ENCODE measurements at places on chromosomes 4 and X.

DNA sequence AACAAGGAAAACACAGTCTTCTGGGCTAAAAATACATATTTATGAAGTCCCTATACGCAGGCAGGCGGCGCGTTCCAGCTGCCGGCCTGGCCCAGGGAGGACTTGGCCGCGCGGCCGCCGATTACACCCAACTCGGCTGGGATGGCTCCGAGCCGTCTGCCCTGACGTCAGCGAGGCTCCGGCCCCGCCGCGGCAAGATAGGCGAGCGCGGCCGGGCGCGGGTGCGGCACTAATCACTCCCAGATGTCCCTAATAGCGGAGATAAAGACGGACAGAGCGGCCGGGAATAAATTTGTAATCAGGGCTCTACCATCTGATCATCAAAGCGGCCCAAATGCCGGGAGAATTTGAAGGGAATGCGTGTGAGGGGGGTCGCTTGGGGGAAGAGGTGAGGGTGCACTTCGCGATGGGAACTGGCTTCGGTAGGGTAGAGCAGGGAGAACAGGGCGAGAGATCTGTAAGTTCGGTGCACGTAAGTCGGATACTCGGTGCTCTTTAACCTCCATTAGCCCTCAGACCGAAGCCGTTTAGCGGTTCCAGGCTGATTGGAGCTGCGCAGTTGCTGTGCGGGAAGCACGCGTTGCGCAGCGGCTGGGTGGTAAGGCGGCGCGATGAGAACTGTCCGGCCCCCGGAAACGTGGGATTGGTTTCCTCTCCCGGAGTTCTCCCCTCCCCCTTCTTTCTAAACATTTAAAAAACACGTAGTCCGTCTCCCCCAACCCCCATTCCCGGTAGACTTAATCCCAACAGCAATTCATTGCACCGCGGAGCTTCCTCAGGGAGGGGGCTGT, 7.7 kb downstream of the HAND2 start:
- H3K4me1 ChIP-seq = peaks cover 23% of the 10 kb centered on the region
- no peaks in the 10 kb centered on the region for H3K36me3 ChIP-seq
- no peak for DNase-seq

GRCh38 chr4:156970501-156971164, 966 bp downstream of the PDGFC start:
- peak overlapping the region; percentile 93 for H3K4me3 ChIP-seq
- H3K27me3 ChIP-seq = no peaks in the 10 kb centered on the region
- peaks cover 7% of the 10 kb centered on the region for H3K4me1 ChIP-seq
- DNase-seq = peak; percentile 85

DNA sequence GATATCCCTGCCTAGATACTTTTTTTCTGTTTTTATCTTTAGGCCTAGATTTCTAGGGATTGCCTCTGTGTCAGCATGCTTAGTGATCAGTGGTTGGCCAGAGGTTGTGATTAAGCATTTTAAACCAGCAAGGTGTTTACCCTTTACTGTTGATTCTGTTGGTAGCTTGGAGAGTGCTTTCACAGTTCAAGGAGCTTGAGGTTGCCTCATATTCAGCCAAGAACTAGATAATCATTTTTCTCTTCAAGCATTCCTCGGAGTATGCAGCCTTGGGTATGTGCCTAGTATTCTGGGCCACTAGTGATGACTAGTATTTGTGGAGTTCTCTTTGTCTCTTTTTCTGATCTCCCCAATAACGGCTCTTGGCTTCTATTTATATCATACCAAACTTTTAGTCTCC, 20.4 kb downstream of the APOOL start:
- H3K4me1 ChIP-seq = no peaks in the 10 kb centered on the region
- no peak overlapping the region for H3K4me3 ChIP-seq
- no peaks in the 10 kb centered on the region for H3K36me3 ChIP-seq
- no peak overlapping the region for H3K27ac ChIP-seq

GRCh38 chrX:21528076-21528475, 130.1 kb downstream of the KLHL34 start:
- H3K36me3 ChIP-seq = no peaks in the 10 kb centered on the region
- no peak overlapping the region for H3K4me3 ChIP-seq

DNA sequence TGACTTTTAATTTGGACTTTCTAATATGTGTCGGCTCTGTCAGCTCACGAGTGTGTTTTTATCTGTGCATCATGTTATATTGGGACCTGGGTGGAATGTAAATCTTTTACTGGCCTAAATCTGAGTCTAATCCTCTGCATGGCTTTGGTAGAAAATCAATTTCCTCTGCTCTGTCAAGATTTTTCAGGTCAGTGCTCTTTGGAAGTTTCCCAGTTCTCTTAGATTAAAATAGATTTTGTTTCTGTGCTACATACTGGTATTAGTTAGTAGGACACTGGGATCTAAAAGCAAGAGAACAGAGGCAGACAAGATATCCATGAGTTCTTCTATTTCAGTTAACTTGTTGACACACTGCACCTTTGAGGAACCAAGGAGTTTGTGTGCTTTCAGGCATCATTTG, 39.7 kb downstream of the REPS2 start:
- H3K27ac ChIP-seq = no peak overlapping the region
- H3K27me3 ChIP-seq = no peaks in the 10 kb centered on the region
- no peaks in the 10 kb centered on the region for H3K36me3 ChIP-seq
- no peaks in the 10 kb centered on the region for H3K4me1 ChIP-seq
- no peak for DNase-seq

- H3K4me1 ChIP-seq = no peaks in the 10 kb centered on the region
- no peak overlapping the region for H3K27ac ChIP-seq
- H3K36me3 ChIP-seq = peaks cover 27% of the 10 kb centered on the region
- no peak for DNase-seq
- H3K27me3 ChIP-seq = no peaks in the 10 kb centered on the region
Measured at GRCh38 chr4:141731481-141731880, 95.1 kb downstream of the IL15 start.

GRCh38 chrX:19920945-19921344, 33.5 kb upstream of the SH3KBP1 start:
- H3K36me3 ChIP-seq = peaks cover 4% of the 10 kb centered on the region
- no peak for DNase-seq
- no peak overlapping the region for H3K4me3 ChIP-seq
- no peaks in the 10 kb centered on the region for H3K4me1 ChIP-seq

GRCh38 chrX:131084145-131084544, 26.0 kb downstream of the ARHGAP36 start:
- no peaks in the 10 kb centered on the region for H3K36me3 ChIP-seq
- H3K4me3 ChIP-seq = no peak overlapping the region
- DNase-seq = no peak
- no peaks in the 10 kb centered on the region for H3K27me3 ChIP-seq

GRCh38 chr4:93645120-93645519, 183.4 kb upstream of the ATOH1 start:
- no peak overlapping the region for H3K27ac ChIP-seq
- no peaks in the 10 kb centered on the region for H3K27me3 ChIP-seq
- no peak for DNase-seq
- no peaks in the 10 kb centered on the region for H3K36me3 ChIP-seq
- no peaks in the 10 kb centered on the region for H3K4me1 ChIP-seq

GRCh38 chr4:175776217-175776616, 35.8 kb downstream of the GPM6A start:
- H3K4me3 ChIP-seq = no peak overlapping the region
- no peak overlapping the region for H3K27ac ChIP-seq
- H3K27me3 ChIP-seq = no peaks in the 10 kb centered on the region
- no peak for DNase-seq
- no peaks in the 10 kb centered on the region for H3K4me1 ChIP-seq
- no peaks in the 10 kb centered on the region for H3K36me3 ChIP-seq

- H3K4me1 ChIP-seq = no peaks in the 10 kb centered on the region
- H3K27ac ChIP-seq = no peak overlapping the region
- no peak overlapping the region for H3K4me3 ChIP-seq
- no peak for DNase-seq
- H3K36me3 ChIP-seq = peaks cover 28% of the 10 kb centered on the region
Measured at GRCh38 chrX:41145920-41146608, 60.8 kb downstream of the USP9X start.

DNA sequence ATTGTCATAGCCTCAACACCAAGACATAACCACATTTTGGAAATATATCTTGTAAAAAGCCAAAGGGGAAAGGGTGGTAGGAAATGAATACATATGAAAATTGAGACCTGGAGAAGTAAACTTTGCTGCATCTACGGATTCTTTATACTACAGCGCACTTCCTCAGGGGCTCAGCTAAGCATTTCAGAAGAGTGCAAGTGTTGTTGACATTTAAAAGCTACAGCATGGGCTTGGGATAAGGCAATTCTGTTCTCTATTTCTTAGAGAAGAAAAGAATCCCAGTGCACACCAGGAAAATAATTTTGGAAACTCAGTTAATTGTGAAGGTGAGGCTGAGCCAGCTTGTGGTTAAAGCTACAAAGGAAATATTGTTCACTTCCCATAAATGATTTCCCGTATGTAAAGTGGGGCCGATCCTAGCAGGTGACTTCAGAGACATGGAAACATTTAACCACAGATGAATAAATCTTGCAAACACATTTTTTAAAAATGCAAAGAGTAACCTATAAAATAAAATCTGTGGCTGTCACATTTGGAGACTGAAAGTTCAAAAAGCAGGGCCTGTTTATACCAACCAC, 12.6 kb upstream of the GBA3 start:
- no peaks in the 10 kb centered on the region for H3K4me1 ChIP-seq
- H3K27me3 ChIP-seq = no peaks in the 10 kb centered on the region
- no peak overlapping the region for H3K4me3 ChIP-seq

GRCh38 chr4:115126491-115126890, 13.1 kb upstream of the NDST4 start:
- no peaks in the 10 kb centered on the region for H3K36me3 ChIP-seq
- no peaks in the 10 kb centered on the region for H3K4me1 ChIP-seq

GRCh38 chrX:112120721-112121120, 38.1 kb upstream of the TRPC5 start:
- no peak overlapping the region for H3K4me3 ChIP-seq
- no peak overlapping the region for H3K27ac ChIP-seq
- no peaks in the 10 kb centered on the region for H3K36me3 ChIP-seq
- DNase-seq = no peak
- H3K4me1 ChIP-seq = no peaks in the 10 kb centered on the region
- H3K27me3 ChIP-seq = no peaks in the 10 kb centered on the region

- DNase-seq = no peak
- no peaks in the 10 kb centered on the region for H3K27me3 ChIP-seq
- H3K36me3 ChIP-seq = no peaks in the 10 kb centered on the region
- no peaks in the 10 kb centered on the region for H3K4me1 ChIP-seq
- no peak overlapping the region for H3K27ac ChIP-seq
Measured at GRCh38 chr4:109077505-109077904, 225.0 kb downstream of the COL25A1 start.

DNA sequence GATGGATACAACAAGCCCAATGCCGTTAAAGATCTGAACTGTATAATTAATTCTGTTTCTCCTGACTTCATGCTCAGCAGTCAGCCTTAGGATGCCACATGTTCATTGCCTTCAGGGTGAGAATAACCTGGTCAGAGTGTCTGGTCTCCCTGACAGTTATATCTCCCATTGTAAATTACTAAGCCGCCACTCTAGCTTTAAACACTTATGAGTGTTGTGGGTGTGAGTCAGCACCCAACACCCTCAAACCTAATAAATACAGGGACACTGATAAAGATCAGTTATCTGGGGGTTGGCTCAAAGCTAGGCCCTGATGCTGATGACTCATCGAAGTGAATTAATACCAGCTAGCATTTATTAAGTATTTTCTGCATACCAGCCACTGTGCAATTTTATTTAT, 64.9 kb upstream of the DYNLT3 start:
- no peaks in the 10 kb centered on the region for H3K36me3 ChIP-seq
- no peaks in the 10 kb centered on the region for H3K4me1 ChIP-seq
- no peaks in the 10 kb centered on the region for H3K27me3 ChIP-seq
- DNase-seq = no peak
- no peak overlapping the region for H3K4me3 ChIP-seq

- H3K4me1 ChIP-seq = no peaks in the 10 kb centered on the region
- H3K36me3 ChIP-seq = no peaks in the 10 kb centered on the region
- no peak for DNase-seq
- no peaks in the 10 kb centered on the region for H3K27me3 ChIP-seq
- H3K4me3 ChIP-seq = no peak overlapping the region
- H3K27ac ChIP-seq = no peak overlapping the region
Measured at GRCh38 chrX:151713849-151714248, 2.0 kb upstream of the FATE1 start.

- H3K27ac ChIP-seq = no peak overlapping the region
- H3K4me1 ChIP-seq = no peaks in the 10 kb centered on the region
- H3K4me3 ChIP-seq = no peak overlapping the region
- H3K36me3 ChIP-seq = no peaks in the 10 kb centered on the region
Measured at GRCh38 chrX:140141444-140142029, 176.2 kb upstream of the CXorf66 start.

DNA sequence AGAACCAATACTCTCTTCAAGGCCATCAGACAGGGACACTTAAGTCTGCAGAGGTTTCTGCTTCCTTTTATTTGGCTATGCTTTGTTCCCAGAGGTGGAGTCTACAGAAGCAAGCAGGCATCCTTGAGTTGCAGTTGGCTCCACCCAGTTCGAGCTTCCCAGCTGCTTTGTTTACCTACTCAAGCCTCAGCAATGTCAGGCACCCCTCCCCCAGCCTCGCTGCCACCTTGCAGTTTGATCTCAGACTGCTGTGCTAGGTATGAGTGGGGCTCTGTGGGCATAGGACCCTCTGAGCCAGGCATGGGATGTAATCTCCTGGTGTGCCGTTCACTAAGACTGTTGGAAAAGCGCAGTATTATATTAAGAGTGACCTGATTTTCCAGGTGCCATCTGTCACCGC, 12.6 kb upstream of the UGT2B15 start:
- H3K4me1 ChIP-seq = no peaks in the 10 kb centered on the region
- H3K27me3 ChIP-seq = no peaks in the 10 kb centered on the region
- no peak overlapping the region for H3K4me3 ChIP-seq
- no peak overlapping the region for H3K27ac ChIP-seq
- DNase-seq = no peak

DNA sequence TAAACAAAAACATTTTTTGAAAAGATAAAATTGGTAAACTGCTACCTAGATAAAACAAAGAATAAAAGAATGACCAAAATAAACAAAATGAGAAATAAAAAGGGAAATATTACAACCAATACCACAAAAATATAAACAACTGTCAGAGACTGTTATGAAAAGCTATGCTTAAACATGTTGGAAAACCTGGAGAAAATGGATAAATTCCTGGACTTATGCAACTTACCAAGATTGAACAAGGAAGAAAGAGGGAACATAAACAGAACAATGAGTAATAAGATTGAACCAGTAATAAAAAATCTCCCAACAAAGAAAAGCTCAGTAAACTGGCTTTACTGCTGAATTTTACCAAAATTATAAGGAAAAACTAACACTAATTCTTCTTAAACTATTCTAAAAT, 518.7 kb downstream of the GRXCR1 start:
- no peaks in the 10 kb centered on the region for H3K27me3 ChIP-seq
- no peak overlapping the region for H3K27ac ChIP-seq
- H3K4me1 ChIP-seq = no peaks in the 10 kb centered on the region
- H3K4me3 ChIP-seq = no peak overlapping the region
- no peak for DNase-seq
- no peaks in the 10 kb centered on the region for H3K36me3 ChIP-seq

- H3K36me3 ChIP-seq = no peaks in the 10 kb centered on the region
- no peak overlapping the region for H3K27ac ChIP-seq
- H3K27me3 ChIP-seq = no peaks in the 10 kb centered on the region
- no peak overlapping the region for H3K4me3 ChIP-seq
Measured at GRCh38 chrX:127317159-127317558, 497.6 kb downstream of the PRR32 start.

- H3K4me1 ChIP-seq = peaks cover 7% of the 10 kb centered on the region
- no peaks in the 10 kb centered on the region for H3K27me3 ChIP-seq
- no peak overlapping the region for H3K27ac ChIP-seq
- H3K36me3 ChIP-seq = peaks cover 3% of the 10 kb centered on the region
- H3K4me3 ChIP-seq = no peak overlapping the region
Measured at GRCh38 chr4:109472343-109472761, 38.7 kb downstream of the SEC24B start.
